GM23338 (cell line): ENCODE measurements at places on chromosomes 11 and 22. TPM values are rescaled to one million over a fixed set of nuclear protein-coding genes. Genes with fewer than 3 reads are reported as not detected.
A peak's percentile ranks its signal among the peaks of the same experiment; 100 is the strongest.

WT1 gene
- 0.16 and 0.21 TPM in 2 replicates for total RNA-seq

OR5F1 gene
- not detected in 2 replicates for total RNA-seq

GRCh38 chr11:61482513-61482912 is 26.0 kb upstream of the LRRC10B start:
- H3K4me1 ChIP-seq: peaks cover 14% of the 10 kb centered on the region
- peak; percentile 87 for DNase-seq
- no peaks in the 10 kb centered on the region for H3K27me3 ChIP-seq
- no peaks in the 10 kb centered on the region for H3K36me3 ChIP-seq

DNA sequence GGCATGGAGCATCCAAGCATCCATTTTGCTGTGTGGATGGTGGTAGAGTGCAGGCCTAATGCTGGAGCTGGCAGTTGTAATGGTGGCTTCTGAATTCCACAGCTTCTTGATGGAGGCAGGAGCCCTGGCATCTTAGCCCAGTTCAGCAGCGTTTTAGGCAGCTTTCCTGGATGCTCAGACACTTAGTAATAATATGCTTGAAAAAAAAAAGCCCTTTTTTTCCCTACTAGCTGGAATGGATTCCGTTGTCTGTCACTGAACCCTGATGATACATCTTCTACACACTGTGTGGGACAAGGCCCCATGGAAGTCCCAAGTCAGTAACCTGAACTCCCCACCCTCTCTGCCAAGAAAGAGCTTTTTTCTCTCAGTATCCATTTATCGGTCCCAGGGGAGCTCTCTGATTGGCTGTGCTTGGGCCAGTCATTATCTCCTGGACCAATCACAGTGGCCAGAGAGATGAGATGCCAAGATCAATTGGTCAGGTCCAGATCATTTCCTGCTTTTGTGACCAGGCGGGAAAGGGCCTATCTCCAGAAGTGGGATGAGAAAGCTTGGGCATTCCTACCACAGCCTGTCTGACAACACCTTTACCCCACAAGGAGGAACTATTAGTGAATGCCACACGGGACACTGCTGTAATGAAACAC is 34.2 kb downstream of the MCM5 start:
- H3K27ac ChIP-seq: no peak overlapping the region
- H3K27me3 ChIP-seq: no peaks in the 10 kb centered on the region
- H3K36me3 ChIP-seq: peaks cover 25% of the 10 kb centered on the region
- H3K4me3 ChIP-seq: no peak overlapping the region
- no peak for DNase-seq
- H3K4me1 ChIP-seq: peaks cover 6% of the 10 kb centered on the region; the same call in 1 of the 2 replicates

- peaks cover 9% of the 10 kb centered on the region; the same call in 1 of the 2 replicates for H3K4me1 ChIP-seq
- no peak overlapping the region for H3K27ac ChIP-seq
- H3K27me3 ChIP-seq: no peaks in the 10 kb centered on the region
- H3K36me3 ChIP-seq: no peaks in the 10 kb centered on the region
These were observed 46.4 kb downstream of the EIF3F start for GRCh38 chr11:8033305-8034105.
